ENCODE measurements at places on chromosomes 7 and 10.

- no peak for DNase-seq
These were observed 14.5 kb upstream of the FAM13C start for GRCh38 chr10:59376846-59377245.

- DNase-seq: no peak
These were observed 237.4 kb downstream of the PCLO start for GRCh38 chr7:82925331-82925730.

DNA sequence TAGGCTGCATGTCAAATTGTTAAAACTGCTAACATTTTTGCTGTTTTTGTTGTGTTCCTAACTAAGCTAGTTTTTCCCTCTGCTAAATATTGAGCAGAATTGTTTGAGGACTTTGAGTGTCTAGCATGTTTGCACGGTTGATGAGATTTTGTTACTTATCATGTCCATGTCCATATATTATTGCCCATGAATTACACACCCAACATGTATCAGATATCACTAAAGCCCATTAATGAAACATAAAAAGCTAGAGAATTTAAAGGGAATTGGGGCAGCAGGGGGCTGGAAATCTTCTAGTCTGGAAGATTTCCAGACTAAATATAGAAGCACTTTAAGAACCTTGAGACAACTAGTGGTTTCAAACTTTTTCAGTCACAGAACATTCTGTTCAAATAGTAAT is 197.7 kb downstream of the SNX10 start:
- DNase-seq: no peak

GRCh38 chr7:96686305-96686704 is 23.3 kb downstream of the SEM1 start:
- DNase-seq: no peak

GRCh38 chr10:8138471-8138870 is 84.0 kb downstream of the GATA3 start:
- DNase-seq: no peak

- no peak for DNase-seq
These were observed 241.3 kb downstream of the FANK1 start for GRCh38 chr10:126137562-126138221.

GRCh38 chr7:130733931-130734814 is at the start of gene KLF14:
TSS of gene KLF14 (minus strand) at chr7:130734207. CDS start at chr7:130734033, 174 bp downstream.
- no peak for DNase-seq

DNA sequence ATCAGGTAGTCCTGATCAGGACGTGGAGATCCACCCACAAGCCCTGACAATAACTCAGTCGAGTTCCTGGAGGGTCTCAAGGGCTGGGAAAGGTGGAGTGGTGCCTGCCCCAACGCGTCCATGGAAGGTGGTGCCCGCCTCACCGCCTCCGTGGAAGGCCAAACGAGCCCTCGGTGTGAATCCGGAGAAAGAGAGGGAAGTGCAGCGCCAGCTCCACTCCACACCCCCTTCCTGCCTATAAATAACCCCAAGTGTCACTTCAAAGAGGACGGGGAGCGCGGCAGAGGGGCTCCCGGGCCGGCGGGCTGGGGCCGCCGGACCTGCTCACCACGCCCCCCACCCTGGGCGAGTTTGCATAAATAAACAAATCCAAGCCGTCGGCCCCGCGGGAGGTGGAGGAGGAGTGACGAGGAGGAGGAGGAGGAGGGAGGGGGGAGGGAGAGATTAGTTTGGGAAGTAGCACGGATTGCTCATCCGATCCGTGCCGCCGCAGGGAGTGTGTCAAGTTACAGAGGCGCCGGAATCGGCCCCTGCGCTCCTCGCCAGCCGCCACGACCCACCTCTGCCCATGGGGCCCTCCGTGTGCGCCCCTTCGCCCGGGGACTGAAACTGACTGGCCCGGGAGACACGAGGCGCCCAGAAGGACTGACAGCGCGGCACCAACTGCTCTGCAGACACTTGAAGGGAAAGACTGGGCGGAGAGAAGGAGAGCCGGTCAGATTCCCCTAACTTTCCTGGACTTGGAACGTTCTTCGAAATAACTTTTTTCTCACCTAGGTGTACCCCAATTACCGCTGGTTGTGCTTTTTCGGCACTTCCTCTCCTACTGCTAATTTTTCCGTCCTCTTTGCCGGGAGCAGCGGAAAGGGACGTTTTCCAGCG is at the start of gene COL13A1:
COL13A1 (plus strand) TSS at position 473 of the 882 bp plus-strand sequence. CDS start 518 bp downstream, outside the sequence.
- no peak for DNase-seq

- no peak for DNase-seq
These were observed 11.3 kb upstream of the MLXIPL start for GRCh38 chr7:73635428-73636200.

DNA sequence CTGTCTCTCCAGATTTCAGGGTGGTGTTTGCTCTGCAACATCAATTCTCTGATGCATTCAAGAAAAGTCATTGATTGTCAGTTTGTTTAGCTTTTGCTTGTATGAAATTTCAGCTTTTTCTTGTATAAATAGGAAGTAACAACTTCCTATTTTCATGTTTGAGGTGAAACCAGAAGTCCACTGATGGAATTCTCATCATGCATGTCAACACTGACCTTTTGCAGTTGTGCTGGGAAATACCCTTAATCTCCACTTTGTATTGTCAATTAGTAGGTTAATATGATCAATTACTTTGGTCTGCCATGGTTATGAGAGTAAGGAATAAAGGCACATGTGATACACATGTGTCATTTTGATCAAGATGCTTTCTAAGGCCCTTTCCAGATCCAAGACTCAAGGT is 208.8 kb upstream of the HPS1 start:
- DNase-seq: no peak

DNA sequence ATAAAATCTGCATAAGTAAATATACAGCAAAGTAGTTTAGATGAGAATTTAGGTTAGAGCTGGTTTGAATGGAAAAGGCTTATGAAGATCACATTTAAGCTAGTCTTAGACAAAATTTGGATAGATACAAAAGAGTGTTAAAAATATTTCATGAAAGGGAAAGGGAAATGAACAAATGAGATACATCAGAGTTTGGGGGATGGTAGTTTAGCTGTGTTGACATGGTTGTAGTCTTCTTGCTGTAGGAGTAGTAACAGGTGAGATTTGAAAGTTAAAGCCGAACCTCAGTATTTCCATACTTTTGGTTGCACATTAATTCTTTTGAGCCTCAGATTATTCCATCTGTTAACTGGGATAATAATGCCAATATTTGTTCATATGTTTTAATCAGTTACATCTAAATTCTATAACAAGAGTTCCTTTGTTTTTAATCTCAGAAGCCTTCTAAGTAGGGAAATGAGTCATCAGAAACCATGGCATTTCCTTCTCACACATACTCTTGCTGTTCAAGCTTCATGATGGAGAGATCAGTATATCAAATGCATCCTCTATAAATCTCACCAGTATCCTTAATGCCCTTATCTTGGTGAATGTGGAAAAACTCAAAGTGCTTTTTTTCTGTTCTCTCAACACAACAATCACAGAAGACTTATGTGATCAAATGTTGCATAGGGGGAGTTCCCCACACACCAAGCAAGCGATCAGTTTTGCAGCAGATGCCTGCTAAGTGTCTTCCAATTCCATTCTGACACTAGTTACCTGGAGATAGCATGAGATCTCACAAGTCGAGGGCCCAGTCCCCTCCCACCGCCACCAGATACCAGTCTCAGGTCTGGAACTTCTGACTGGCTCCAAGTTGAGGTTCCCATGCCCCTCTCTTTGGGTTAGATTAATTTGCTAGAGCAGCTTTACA is 84.7 kb downstream of the MAPK8 start:
- no peak for DNase-seq

- DNase-seq: no peak
These were observed 62.4 kb downstream of the LSM5 start for GRCh38 chr7:32427769-32428291.

DNA sequence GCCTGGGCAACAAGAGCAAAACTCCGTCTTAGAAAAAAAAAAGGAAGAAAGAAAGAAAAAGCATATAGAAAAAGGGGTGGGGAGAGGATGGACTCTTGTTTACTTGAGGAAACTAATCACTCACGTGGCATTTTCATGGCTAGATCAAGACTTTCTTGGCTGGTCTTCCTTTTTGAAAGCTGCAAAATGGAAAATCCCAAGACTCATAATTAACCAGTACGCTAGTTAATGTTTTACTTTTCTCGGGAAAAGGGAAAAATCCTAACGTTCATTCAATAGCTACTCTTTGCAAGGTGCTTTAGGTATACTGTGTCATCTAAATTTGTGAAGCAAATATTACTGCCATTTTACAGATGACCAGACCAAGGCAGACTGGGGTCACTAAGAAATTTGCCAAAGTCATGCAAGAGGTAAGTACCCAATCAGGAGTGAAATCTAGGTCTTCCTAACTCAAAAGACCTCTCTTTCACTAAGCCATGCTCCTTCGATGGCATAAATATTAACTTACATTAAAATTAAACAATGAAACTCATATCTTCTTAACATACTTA is 24.4 kb downstream of the NAPEPLD start:
- no peak for DNase-seq

DNA sequence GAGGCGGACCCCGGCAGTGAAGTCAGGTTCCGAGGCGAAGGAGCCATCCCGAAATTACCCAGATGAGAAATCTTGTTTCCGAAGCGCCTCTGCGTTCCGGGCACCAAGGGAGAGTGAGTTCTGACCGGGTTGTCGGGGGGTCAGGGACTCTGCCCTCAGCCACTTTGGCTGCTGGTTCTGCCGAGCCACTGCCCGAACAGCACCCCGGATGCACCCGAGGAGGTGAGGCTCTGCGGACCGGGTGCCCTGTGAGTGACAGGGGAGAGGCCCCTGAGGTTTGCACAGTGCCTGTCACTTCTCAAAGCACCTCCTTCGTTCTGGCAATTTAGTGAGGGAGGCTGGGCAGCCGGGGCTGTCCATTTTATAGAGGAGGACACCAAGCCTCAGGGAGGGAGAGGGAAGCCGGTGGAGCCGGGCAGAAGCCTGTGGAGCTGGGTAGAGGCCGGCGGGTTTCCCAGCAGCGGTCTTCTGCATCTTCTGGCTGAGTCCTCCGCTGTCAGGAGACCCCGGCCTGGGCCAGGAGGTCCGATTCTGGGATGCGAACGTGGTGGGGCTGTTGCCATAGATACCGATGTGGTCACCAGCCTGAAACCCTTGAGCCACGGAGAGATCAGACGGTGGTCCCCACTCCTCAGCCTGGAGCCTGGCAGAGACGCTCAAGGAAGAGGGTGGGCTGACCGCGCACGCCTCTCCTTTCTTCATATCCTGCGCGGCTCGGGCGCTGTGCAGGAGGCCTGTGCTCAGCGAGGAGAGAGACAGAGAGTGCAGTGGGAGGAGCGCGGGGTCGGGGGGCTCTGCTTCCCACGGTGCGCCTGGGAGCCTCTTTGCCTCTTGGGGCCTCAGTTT is 18.9 kb upstream of the SHH start:
- DNase-seq: no peak

DNA sequence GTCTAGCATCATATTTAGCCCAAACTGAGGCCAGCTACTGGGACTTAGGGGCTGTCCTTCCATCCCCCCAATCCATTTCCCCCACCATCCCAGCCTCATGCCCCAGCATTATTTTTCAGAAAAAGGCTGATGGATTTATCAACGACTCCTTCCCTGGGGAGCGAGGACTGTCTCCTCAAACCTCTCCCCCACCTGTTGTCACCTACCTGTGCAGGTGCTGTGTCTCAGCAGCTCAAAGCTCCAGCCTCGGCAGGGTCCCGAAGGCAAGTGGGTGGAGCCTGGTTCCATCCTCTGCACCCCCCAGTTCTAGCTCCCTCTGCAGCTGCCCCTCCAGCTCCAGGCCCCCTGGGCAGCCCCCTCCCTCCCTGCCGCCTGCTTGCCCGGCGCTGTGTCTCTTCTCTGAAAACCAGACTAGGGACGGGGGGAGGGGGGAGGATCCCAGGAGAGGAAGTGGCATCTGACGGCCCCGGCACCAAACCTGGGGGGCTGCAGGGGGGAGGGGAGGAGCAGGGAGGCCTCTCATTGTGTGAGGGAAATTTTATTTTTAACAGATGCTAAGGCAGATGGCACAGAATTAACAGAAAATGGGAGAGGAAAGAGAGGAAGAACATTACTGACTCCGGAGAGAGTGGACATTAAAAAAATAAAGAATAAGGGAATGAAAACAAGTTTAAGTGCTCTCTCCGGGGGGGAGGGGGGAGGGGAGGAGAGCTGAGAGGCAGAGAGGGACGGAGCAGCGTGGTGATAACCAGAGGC is 61.7 kb upstream of the PAX2 start:
- DNase-seq: no peak

GRCh38 chr7:84339306-84339705 is 144.7 kb upstream of the SEMA3A start:
- no peak for DNase-seq

GRCh38 chr7:8751557-8752231 is 318.3 kb downstream of the NXPH1 start:
- DNase-seq: no peak

GRCh38 chr10:51960494-51960895 is 261.1 kb upstream of the CSTF2T start:
- DNase-seq: no peak

DNA sequence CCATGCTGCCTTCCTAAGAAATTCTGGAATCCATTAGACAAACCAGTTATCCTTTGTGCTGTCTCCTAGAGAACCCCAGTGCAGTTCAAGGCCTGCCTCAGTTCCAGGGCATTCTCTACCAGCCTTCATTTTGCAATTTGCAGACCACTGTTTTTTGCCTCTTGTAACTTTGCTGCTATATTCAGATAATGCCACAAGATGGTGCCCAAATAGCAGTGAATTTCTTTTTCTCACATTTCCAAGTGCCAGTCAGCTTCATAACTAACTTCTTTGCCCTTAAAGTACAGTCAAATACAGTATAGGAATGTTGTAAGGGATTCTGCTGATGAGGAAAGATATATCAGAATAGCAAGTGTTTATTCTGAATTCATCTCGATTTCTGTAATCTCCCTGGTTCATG is 25.2 kb downstream of the LOXL4 start:
- DNase-seq: no peak

GRCh38 chr7:134799377-134799776 is 19.9 kb downstream of the CALD1 start:
- no peak for DNase-seq

- DNase-seq: no peak
These were observed 69.9 kb upstream of the GTF2I start for GRCh38 chr7:74587435-74588126.

- DNase-seq: no peak
These were observed 532.2 kb upstream of the CNTNAP2 start for GRCh38 chr7:145584401-145584800.

GRCh38 chr7:43884209-43884608 is 14.9 kb upstream of the MRPS24 start:
- no peak for DNase-seq
